Peyer's patch (tissue), 4 donors: ENCODE measurements at places on chromosomes 13 and 19.

GRCh38 chr13:49869519-49869918 is 66.6 kb downstream of the SPRYD7 start:
- no peak for DNase-seq

DNA sequence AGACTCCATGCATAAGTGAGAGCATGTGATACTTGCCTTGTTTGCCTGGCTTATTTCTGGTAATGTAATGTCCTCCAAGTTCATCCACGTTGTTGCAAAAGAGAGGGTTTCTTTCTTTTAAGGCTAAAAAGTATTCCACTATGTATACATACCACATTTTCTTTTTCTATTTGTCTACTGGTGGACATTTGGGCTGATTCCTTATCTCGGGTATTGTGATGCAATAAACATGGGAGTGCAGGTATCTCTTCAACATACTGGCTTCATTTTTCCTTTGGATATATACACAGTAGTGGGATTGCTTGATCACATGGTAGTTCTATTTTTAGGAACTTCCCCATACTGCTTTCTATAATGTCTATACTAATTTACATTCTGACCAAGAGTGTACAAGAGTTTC is 49.6 kb upstream of the EBPL start:
- DNase-seq: no peak

DNA sequence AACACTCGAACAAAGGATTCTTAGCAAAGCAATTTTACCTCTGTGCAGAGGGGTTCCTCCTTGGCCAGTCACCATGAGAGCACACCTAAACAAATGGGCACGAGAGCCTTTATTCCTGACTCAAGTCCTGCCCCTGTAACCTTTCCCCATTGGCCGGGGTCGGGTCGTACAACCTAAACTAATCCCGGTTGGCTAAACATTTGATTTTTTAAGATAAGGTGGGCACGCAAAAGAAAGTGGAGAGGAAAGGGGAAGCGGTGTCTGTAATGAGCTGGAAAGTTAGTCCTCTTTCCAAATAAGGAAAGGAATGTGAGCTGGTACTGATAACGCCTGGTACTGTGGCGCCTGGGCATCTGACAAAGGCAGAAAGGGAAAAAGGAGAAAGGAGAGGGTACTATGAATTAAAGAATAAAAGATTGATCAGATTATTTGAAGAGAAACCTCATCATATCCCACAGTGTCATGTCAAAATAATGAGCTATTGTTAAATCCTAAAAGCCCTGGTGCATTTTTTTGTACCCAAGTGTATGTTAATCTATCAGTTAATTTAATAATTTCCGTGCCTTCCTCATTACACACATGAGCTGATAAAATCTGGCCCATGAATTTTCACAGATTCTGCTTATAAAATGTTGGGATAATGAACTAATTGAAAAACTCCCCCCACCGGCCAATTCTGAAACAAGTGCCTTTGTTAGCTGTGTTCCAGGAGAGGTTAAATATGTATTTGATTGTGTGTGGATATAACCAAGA is 335.7 kb downstream of the RFC3 start:
- DNase-seq: no peak

GRCh38 chr19:40611096-40611495 is 9.9 kb downstream of the LTBP4 start:
- peak; percentile 74 for DNase-seq

DNA sequence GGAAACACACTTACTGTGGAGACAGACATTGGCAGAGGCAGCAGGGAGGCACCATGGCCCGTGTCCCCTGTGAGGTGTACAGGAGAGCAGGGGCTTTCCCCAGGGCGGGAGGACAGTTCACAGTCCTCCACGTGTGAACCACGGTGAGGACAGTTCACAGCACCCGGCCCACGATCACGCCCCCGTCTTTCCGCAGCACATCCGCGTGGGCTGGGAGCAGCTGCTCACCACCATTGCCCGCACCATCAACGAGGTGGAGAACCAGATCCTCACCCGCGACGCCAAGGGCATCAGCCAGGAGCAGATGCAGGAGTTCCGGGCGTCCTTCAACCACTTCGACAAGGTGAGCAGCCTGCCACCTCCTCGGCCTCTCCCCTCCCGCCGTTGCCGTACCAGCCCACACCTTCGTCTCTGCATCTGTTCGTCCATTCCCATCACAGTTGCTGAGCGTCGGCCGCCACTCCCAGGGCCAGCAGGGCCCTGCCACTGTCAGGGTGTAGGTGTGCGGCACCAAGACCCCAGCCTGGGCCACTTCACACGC is 17.4 kb downstream of the CAPN12 start:
- no peak for DNase-seq

GRCh38 chr19:19422156-19422555 is 16.7 kb downstream of the GATAD2A start:
- no peak for DNase-seq

DNA sequence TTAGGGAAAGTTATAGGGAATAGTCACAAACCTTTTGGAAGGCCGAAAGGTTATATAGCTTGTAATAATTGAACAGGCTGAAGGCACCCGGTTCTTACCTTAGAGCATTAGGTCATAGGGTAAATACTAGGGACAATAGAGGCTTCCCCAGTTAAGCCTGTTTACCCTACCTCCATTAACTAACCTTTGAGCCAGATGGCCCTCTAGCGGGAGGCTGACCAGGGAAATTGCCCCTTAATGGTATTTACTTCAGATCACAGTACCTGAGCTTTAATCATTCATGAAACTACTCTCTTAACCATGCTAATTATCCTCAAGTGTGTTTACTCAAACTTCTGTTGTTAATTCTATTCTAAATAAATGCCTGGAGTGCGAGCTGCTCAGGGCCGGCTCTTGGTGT is 20.4 kb upstream of the ZNF83 start:
- DNase-seq: no peak

DNA sequence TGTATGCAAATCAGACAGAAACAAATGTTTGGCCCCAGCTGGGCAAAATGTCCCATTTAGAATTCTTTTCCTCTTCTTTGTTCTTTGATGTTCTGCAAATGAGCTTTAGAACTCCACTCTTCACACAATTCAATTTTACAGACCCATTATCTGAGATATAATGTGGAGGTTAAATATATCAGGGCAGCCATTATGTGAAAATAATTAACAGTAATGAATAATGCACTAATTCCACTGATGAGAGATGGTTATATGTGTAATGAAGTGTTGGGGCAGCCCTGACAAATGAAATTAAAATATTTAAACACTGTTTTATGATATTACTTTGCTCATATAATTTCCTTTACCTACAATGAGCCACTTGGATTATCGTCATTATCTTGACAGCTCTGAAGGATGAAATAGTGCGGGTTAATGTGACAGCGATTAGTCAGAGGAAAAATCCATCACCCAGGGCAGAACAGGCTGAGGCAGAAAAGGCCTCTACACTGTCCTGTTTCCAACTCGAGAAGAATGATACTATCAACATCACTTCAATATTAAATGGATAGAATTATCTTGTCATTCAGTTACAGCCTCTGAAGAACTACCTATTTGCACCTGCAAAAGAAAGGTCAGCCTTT is 321.1 kb downstream of the RBM26 start:
- no peak for DNase-seq

DNA sequence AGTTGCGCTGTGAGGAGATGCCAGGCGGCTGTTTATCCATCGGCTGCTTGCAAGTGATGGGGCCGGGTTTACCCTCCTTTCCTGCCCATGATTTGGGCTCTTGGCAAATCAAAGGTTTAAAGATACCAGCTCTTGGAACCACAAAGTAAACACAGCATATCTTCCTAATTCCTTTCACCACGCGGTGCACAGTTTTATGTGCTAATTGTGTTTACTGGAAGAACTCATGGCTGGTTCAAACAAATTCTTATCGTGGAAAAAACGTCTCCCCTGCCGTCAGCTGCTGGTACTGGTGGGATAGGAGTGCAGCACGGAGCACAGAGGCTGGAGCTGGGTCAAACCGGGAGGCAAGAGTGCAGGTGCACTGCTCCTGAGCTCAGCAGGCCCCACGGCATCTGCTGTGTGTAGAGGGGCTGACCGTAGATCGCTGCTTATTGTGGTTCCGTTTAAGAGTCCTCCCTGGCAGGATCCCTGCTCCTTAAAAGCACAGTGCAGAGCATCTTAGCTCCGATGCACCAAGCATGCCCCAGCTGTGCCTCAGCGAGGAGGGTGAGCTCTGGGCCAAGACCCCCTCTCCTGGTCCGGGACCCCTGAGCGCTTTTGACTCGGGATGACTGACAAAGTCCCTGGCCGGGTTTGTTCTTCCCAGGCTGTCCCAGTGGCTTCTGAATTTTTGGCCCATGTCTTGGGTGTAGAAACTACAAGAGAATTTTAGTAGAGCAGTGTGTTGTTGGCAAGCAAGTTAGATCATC is 51.3 kb upstream of the GAS6 start:
- DNase-seq: no peak

DNA sequence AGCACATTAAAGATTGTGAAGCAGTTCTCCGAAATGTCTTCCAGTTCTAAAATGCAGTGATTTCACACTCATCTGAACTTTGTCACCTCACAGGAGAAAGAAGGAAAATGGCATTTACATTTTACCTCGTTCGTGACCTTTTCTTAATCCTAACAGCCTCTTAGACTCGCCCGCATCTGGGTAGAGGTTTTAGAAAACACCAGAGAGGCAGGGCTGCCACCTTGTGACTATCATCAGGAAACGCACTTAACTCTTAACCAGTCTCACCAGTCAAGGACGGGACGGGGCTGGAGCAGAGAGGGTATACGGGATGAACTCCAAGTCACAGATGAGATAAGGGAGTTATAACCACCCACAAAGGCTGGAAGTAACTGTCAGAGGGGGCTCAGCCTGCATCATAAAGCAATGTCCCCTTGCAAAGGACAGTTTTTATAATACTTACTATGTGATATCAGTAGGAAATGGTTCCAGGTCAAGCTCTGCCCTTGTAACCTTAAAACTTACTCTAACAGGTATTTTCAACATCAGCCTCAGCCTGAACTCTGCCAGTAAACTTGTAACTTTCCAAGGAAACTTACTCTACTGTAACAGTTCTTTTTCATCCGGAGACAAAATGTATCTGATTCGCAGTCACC is 8.6 kb upstream of the CEACAM6 start:
- DNase-seq: no peak

- peak; percentile 78 for DNase-seq
Measured at GRCh38 chr19:2207991-2208860, 27.9 kb downstream of the PLEKHJ1 start.

DNA sequence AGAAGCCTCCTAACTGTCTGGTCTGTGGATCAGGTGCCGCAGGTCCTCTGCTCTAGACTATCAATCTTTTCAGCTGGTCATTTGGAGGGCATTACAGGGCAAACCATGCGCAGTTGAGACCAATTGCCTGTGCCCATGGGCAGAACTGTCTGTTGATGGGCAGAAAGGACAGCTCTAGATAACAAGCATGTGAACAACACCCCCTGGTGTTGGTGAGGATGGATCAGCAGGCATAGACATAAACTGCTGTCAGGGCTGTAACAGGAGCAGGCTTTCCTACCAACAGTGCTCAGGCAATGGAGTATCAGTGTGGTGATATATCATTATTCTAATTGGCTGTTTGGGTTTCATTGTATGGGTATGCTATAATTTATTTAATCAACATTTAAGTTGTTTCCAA is 104.7 kb upstream of the KL start:
- no peak for DNase-seq

DNA sequence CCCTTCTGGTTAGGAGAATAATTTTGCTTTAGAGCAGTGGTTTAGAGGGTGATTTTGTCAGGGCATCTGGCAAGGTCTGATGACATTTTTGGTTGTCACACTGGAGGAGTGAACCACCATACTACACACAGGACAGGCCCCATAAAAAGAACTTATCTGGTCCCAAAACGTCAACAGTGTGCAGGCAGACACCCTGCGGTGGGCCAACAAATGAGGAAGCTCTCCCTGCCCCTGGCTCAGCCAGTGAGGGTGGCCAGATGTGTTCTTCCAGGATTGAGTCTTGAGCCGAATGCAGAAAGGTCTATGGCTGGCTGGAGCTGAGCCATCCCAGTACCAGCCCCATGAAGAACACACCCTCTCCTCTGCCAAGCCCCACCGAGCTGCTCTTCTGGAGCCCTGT is 149.2 kb downstream of the MIPEP start:
- DNase-seq: no peak

DNA sequence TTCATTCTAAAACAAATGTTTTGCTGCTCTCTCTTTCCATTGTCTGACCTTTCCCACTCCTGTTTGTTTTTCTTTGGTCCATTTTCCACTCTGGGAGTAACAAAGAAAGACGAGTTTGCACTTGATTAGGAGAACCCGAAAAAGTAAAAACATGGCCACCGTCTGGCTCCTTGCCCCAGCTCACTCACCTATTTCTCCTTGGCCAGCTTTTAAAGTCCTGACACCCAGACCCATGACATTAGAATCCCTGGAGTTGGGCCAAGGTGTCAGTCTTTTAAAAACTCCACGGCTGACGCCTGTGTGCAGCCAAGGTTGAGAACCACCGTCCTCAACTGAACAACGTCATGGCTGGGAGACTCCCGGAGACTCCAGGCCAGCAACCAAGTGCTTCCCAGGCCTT is 63.6 kb upstream of the FLT1 start:
- DNase-seq: no peak
